ENCODE measurements at places on chromosomes 5 and 9.

GRCh38 chr9:119675951-119676350 is 306.7 kb upstream of the BRINP1 start:
- DNase-seq: no peak

DNA sequence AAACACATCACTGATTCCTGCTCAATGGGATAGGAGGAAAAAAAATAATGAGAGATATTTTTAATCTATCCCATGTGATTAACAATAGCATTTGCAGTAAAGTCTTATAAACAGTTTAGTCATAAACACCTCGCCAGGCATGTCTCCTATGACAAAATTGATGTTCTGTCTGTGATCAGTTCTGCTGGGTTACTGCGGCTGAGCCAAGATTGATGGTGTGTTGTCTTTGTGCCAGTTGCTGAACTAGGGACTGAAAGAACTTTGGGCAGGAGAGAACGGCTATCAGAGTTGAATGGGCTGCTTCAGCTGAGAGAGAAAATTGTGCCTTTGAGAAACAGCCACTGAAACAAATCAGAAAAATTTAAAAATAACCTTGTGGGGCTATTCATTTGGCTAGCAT is 37.3 kb upstream of the MAMDC2 start:
- no peak for DNase-seq

- no peak for DNase-seq
These were observed 78.0 kb downstream of the GABRA1 start for GRCh38 chr5:161925960-161926359.

DNA sequence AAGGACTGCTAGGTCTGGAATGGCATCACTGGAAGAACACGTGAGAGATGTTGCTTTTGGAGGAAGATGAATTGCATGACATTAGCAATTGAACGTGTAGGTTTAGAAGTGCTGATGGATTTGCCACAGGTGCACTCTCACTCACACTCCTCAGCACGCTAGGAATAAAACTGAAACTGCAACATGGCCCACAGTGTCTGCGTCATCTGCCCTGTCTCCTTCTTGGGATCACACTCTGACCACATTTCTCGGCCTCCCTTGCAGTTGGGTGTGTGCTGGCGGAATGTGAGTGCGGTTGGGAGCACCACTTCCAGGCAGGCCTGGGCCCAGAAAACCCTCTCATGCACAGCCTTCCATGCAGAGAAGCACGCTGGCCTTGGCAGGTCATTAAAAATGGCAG is 152.8 kb upstream of the LHFPL2 start:
- no peak for DNase-seq

DNA sequence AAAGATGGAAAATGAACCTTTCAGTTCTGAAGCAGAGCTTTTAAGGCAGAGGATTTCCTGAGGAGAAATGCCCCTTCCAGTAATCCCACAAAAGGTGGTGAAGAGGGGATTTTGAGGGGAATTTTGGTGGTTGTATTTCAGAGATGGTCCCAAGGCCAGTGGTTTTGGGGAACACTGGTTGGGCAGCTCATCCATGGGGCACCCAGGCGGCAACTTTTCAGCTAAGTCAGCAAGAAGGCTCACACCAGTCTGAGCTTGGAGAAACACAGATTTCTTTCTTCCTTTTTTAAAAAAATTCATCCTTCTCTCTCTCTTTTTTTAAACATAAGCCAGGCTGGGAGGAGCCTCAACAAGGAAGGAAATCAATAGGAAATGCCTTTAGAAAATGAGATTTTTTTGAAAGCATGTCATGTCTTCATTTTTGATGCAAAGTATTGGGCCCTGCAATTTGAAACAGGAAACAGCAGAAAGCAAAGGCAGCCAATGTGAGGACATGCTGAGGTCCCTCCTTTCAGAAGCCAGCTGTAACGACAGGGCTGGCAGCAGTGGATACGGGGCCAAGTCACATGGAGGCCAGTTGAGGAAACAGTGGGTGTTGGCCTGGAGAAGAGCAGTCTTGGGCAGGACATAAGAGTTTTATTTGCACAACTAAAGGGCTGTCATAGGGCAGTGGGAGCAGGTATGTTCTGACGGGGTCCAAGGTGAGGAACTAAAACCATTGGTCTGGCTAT is 155.3 kb upstream of the KLF4 start:
- no peak for DNase-seq

DNA sequence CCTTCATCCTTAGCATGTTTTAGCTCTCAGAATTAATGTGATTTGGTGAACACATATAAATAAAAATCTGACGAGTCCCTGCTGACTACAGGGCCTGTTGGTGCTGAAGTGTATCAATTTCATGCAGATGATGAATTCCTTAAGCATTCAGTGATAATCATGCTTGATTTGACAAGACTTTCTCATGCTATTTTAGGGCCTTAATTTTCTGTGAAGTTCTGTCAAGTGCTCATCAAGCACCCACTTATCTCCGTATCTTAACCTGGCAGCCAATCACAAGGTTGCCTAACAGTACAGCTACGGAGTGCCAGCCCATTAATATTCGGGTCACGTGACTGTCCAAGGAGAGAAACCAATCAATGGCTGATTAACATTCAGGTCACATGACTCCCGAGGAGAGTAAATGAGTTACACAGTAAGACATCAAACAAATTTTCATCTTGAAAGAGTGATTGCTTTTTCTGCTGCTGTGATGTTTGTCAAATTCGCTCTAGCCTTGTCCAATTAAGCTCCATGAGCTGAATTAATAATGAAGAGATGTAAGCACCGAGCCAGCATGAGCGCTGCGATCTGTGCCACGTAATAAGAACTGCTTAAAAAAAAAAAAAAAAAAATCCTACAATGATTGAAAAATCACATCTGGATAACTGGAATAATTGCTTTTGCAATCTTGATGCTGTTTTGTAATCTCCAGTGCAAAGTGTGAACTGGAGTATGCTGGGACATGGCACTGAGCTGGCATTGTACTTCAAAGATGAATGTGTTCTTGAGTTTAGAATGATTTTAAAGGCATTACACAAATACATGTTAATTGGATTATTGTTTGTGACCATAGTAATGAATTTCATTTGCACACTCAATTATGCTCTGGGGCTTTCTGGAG is 104.3 kb upstream of the SPATA31D4 start:
- no peak for DNase-seq

DNA sequence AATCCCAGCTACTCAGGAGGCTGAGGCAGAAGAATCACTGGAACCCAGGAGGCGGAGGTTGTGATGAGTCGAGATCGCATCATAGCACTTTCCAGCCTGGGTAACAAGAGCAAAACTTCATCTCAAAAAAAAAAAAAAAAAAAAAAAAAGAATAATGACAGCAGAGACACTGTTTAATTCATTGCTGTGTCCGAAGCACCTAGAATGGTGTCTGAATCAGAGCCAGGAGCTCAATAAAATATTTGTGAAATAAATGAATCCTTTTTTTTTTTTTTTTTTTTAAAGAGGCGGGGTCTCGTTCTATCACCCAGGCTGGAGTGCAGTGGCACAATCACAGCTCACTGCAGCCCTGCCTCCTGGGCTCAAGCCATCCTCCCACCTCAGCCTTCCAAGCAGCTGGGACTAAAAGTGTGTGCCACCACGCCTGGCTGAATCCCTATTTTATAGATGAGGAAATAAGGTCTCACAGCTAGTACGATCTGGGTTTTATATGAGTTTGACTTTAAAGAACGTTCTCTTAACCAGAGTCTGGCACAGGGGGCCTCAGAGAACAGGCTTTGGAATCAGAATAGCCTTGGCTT is 47.8 kb downstream of the THOC3 start:
- DNase-seq: no peak

GRCh38 chr5:139696894-139697658 is 48.9 kb downstream of the CXXC5 start:
- DNase-seq: peak; percentile 86

DNA sequence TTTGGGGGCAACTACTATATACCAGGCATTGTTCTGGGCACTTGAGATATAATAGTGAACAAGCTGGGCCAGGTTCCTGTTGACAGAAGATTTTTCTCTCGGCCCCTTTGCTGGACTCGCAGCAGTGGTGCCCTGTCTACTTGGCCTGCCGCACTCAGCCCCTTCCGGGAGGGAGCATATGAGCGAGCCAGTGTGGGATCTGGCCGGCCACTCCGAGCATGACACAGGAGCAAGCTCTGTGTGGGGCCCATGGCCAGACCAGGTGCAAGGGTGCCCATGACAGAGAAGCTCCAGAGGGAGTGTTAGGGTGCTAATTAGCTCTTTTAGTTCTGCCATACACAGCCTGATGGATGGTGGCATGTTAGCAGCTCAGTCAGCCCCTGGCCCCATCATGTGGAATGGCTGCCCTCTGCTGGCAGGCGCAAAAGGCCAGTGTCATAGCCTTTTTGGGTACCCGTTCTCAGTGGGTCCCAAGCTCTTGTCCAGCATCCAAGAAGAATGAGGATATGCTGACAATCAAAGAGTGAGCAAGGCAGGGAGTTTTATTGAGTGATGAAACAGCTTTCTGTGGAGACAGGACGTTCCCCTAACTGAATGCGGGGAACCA is 9.3 kb upstream of the KIF4B start:
- DNase-seq: no peak

DNA sequence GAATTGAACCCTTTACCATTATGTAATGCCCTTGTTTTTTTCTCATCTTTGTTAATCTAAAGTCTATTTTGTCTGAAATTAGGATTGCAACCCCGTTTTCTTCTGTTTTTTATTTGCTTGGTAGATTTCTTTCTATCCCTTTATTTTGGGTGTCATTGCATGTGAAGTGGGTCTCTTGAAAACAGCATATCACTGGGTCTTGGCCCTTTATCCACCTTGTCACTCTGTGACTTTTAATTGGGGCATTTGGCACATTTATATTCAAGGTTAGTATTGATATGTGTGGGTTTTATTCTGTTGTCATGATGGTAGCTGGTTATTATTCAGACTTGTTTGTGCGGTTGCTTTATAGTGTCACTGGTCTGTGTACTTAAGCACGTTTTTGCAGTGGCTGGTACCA is 117.4 kb upstream of the MARCHF11 start:
- DNase-seq: no peak

DNA sequence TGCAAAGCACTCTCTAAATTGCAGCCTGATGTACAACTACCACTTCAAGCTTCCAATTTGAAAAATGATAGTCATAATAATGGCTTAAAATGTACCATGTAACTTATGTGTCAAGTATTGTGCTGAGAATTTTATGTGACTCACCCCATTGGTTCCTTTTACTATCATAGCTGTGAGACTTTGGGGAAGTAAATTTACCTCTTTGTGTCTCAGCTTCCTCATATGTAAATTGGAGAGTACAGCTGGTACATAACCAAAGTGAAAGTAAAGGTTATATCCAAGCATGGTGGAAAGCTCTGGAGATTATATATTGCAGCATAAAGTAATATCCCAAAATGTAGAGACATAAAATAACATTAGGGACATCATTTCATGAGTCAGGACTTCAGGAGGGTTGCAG is 2200.4 kb upstream of the C9orf72 start:
- no peak for DNase-seq

- no peak for DNase-seq
These were observed 55.1 kb downstream of the TMEM174 start for GRCh38 chr5:73228052-73228451.

DNA sequence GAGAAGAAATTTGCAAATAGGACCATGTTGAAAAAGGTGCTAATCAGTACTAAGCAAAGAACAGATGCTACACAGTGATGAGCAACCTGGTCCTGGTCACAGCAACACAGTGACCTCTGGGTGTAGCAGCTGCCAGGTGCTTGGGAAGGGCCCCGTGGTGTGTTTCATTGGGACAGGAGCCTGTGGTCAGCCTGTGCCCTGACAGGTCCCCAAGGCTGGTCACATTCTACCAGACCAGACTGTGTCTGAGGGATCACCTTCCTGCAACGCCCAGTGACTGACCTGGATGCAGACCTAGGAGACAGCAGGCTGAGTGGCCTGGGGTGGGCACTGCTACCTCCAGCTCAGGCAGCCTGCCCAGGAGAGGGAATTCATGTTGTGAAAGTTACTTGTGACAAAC is 54.8 kb upstream of the FAM120AOS start:
- no peak for DNase-seq

- no peak for DNase-seq
These were observed 726 bp upstream of the PSMB7 start for GRCh38 chr9:124415852-124416484.

- no peak for DNase-seq
These were observed 24.7 kb upstream of the NUDT12 start for GRCh38 chr5:103587185-103587748.

- DNase-seq: no peak
These were observed 164.8 kb upstream of the ADRA1B start for GRCh38 chr5:159751459-159751858.

GRCh38 chr5:139856714-139857113 is 61.1 kb downstream of the PSD2 start:
- no peak for DNase-seq

All from urothelium cell line (cell line).